ENCODE measurements at places on chromosomes 6 and 20.

DNA sequence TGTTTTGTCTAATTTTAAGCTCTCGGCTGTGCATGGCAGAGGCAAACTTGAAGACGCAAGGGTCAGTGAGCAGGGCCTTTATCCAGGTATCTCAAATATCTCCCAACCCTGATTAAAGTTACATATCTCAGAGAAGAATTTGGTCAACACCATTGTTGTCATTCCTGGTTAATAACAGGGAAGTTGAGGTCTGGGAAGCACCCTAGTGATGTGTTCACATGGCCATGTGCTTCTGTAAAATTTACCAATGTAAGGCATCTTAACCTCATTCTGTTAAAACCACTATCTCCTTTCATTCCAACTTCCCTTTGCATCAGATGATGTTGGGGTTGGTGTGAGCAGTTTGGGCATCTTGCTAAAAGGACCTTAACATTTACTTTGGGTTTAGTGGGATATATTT is 4.0 kb upstream of the FAM110A start:
- DNase-seq, result no peak

GRCh38 chr6:117165911-117166499 is 99.4 kb upstream of the VGLL2 start:
- DNase-seq, result no peak

- DNase-seq, result no peak
Observed at GRCh38 chr6:41193171-41193734, 7.7 kb downstream of the TREML2 start.

GRCh38 chr6:44129841-44130322 is 2.5 kb downstream of the TMEM63B start:
- DNase-seq, result no peak

DNA sequence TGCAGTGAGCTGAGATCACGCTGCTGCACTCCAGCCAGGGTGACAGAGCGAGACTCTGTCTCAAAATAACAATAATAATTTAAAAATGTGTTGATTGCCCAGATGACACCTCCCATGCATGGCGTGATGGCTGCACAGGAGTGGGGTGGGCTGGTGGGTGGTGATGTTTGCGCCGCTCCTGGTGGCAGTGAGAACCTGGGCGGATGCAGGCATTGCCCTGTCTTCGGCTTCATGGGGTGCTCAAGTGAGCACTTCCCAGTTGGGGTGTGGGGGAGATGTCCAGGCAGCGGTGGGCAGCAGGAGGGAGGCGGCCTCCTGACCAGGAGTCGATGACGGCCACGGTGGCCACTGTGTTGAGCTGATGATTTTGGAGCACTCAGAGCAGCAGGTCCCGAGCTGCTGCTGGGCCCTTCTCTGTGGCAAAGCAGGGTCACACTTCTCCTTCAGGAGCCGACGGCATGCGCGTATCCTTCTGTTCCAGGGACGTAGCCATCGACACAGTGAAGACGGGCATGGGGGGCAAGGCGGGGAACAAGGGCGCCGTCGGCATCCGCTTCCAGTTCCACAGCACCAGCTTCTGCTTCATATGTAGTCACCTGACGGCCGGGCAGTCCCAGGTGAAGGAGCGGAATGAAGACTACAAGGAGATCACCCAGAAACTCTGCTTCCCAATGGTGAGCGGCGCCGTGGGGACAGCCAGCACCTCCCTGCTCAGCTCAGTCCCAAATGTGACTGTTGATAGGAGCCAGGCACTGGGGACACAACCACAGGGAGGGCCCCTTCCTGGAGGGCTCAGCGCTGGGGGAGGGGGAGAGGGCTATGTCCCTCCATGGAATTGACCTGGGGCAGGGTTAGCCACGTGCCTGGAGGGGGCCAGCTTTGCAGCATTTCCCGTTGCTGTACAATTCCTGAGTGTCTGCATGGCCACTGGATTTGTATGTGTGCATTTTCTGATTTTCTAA is 89.7 kb downstream of the SYNJ2 start:
- no peak for DNase-seq

DNA sequence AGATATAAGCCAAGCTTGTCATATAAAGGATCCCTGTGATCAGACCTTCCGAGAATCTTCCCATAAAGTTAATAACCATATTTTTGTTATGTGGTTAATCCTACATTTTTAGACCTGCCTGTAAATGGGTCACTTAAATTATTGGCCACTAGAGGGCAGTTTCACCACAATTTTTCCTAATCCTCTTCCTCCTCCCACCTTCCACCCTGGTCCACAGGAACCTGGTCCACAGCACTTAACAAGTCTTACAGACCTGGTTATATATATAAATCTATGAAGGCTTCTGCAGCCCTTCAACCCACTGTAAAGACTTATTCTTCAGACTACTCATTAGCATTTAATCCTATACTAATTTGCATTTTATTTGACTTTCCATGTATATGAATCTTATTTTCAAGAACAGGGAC is 28.3 kb downstream of the MRS2 start:
- DNase-seq, result peak; percentile 47

- DNase-seq, result no peak
Observed at GRCh38 chr6:44682987-44683779, 295.7 kb downstream of the CDC5L start.

- no peak for DNase-seq
Observed at GRCh38 chr20:37567331-37567665, 39.6 kb upstream of the BLCAP start.

GRCh38 chr20:14956538-14956937 is 619.1 kb upstream of the FLRT3 start:
- no peak for DNase-seq

DNA sequence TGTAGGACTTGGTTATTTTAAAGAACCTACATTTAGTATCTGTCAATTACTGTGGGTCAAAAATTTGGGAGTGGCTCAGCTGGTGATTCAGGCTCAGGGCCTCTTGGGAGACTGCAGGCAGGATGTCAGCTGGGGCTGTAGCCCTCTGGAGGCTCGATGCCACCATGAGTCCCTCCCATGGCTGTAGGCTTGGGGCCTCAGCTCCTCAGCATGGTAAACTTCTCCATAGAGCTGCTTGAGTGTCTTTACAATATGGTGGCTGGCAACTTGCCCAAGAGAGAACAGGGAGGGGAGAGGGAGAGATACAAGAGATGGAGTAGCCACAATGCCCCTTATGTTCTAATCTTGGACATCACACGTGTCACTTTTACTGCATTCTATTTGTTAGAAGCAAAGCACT is 470.4 kb downstream of the CDH26 start:
- no peak for DNase-seq

DNA sequence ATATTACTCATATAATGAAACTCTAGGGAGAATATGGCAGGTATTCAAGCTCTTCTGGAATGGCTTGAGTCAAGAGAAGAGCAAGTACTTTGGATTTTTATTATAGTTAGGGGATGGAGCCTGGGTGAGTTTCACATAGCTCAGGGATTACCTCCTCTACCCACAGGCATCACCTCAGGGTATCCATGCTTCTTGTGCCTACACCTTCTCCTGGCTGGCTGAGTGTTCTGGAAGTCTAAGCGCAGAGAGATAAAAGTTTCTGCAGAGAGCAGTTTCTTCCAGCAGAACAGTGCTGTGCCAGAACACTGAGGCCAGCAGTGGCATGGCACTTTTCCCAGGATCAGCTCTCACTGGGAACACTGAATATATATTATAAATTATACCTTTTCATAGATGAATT is 199.7 kb upstream of the KCNQ5 start:
- no peak for DNase-seq

DNA sequence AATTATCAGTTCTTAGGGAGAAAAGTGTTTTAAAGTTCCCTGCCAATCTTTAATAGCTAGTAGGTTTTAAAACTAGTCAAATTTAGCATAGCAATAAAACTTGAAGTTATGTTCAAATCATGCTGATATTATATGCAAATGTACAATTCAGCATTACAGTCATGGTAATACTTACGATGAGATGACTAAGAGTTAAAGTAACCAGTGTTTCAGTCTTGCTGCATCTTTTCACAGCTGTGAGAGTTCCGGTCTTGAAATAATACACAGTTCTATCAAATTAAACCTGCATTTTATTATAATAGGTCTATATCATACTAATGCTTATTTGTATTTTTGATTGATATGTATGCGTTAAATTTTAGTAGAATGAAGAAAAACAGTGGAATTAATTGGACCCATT is 26.1 kb downstream of the POPDC3 start:
- DNase-seq, result no peak

DNA sequence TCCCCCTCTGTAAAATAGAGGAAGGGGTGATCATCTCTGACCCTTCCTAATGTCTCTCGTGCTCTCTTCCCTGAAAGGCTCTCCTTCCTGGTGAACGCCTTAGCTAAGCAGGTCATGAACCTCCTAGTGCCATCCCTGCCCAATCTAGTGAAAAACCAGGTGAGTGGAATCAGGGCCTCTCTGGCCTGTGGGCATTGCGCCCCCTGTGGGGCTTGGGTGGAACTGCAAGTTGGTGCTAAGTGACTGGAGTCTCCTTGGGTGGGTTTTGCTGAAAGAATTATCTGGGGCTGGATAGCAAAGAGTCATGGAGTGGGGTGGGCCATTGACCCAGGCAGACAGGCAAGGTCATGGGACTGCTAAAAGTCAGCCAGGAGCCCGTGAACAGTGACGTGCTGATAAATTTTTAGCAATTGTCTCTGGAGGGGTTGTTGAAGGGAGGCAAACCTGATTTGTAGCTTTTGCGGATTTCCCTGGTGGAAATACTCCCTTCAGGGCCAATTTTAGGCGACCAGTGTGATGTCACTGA is 8.9 kb downstream of the BPIFB1 start:
- DNase-seq, result peak; percentile 86

- DNase-seq, result no peak
Observed at GRCh38 chr6:69680302-69680701, 116.5 kb downstream of the LMBRD1 start.

DNA sequence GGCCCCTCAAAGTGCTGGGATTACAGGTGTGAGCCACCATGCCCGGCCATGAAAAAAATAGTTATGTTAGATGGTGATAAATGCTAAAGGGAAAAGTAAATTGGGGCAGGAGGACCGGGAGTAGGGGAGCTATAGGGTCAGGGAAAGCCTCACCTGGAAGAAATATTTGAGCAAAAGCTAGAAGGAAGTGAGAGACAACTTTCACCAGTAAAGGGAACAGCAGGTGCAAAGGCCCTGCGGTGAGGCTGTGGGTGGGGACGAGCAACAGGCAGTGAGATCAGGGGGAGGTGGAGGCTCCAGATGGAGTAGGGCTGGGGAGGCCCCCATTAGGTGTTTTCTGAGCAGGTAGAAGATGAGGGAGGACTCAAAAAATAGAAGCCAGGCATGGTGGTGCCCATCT is 16.0 kb downstream of the BCAS4 start:
- no peak for DNase-seq

DNA sequence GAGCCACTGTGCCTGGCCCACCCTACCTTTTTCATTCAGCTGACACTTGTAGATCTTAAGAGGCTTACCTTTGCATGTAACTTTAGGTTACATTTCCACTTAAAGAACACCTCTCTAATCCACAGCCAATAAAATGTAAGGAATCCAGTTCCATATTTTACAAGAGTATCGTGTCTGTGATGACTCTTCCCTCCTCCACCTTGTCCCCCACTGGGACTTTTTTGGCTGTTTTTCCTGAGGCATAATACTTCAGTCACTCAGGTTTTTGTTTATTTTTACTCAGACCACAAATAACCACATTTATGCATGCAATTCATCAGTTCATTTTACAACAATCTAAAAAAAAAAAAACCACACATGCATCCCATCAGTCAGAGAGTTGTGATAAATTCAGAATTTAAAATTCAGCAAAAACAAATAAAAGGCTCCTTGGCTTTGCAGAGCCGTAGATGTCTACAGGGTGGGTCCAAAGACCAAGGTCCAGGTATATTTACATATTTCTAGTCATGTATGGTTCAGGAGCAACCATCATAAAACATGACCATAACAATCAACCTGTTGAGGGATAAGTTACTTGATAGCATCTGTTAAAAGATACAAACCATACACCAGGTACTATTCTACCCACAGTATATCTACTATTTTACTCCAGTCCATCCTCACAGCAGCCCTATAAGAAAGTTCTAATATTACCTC is 9.9 kb downstream of the ATXN1 start:
- no peak for DNase-seq

- peak; percentile 94 for DNase-seq
Observed at GRCh38 chr6:14144678-14145113, 27.1 kb downstream of the CD83 start.

DNA sequence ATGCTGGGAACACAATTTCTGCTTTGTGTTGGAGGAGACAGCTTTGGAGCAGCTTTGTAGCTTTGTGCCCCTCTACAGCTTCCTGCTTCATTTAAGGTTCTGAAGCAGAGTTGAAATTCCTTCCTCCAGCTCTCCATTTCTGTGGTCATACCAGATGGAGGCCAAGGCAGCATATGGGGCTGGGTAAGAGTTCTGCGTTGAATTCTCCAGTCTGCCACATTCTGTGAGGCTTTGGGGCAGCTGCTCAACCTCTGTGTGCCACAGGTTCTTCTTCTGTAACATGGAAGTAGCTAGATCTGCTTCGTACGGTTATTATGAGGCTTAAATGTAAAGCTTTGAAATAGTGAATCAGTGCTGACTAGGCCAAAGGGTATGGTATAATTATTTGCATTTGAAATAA is 2.9 kb upstream of the TRIM26 start:
- no peak for DNase-seq

DNA sequence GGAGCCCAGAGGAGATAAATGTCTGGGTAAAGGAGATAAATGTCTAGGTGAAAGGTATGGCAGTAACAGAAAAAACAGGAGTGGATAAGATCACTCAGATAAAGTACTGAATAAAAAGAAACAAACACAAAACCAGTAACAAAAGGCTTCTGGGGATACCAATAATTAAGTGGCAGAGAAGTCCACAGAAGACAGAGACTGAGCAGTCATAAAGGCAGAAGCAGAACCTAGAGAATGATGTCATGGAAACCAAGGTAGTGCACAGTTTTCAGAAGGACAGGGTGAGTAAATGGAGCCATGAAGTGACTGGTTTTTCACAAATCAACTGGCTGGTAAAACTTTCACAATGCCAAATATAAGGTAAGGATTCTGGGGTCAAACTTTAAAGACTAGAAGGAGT is 80.9 kb upstream of the PLN start:
- DNase-seq, result no peak

DNA sequence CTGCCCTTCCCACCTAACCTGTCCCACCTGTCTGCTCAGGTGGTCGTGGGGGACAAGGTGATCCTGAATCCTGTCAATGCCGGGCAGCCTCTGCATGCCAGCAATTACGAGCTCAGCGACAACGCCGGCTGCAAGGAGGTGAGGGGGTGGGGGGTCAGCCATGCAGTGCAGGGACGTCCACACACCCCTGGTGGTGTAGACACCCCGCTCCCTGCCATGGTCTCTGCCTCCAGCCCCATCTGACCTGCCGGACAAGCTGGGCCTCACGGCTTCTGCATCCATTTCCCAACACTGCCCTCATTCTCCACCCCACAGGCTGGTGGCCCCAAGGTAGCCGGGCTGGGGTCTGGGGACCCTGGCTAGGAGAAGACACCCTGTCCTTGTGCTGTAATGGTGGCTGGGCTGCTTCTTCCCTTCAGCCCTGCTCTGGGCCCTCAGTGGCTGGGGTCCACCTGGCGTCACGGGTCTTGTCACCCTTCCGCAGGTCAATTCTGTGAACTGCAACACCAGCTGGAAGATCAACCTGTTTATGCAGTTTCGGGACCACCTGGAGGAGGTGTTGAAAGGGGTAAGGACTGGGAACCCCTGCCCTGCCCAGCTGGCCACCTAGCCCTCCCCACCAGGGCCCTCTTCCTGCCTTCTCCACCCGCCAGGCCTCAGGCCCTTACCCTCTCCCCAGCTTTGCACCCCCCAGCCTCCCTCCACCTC is 38.0 kb downstream of the ITPR3 start:
- DNase-seq, result no peak

Measured in iPS-NIHi11 (cell line).